ENCODE measurements at places on chromosomes 16 and 17. TPM values are rescaled to one million over a fixed set of nuclear protein-coding genes. Genes with fewer than 3 reads are reported as not detected.

DNA sequence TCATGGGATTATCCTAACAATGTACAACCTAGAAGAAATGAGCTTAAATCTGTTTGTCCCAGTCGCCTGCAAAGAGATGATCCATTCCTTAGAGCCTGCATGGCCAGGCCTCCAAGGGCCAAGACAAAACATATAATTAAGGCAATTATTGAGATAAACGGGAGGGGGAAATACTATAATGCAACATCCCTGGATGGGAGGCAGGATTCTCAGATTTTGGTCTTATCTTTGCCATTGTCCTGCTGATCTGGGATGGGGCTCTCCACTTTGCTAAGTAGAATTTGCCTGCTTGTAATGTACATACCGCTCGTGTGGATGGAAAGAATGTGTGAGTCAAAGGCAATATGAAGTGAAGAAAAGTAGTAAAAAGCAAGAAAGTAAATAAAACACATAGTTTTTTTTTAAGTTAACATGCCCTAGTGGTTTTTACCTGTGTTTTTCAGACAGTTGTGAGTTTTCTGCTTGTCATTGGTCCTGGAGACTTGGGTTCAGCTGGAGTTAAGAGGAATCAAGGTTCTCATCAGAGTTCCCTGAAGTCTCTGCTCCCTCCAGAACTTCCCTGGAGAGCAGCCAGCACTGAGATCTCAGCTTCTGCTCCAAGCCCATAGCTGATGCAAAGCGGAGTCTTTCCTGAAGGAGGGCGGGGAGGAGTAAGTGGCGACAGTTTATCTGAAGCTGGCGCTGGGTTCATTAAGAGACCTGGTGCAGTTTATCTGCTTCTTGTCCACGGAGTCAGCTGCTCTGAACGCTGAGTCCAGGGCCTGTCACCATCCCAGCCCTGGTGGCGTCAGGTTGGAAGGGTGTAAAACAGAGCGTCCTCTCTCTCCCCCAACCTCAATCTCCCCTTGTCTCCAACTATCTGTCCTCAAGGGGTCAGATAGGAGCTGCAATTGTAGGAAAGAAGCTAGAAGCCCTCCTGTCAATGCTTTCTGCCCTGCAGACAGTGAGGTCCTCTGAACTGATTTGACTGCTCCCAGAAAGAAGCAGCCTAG is 30.1 kb downstream of the HOXB1 start:
- no peaks in the 10 kb centered on the region for H3K27me3 ChIP-seq
- H3K4me1 ChIP-seq = no peaks in the 10 kb centered on the region
- H3K36me3 ChIP-seq = no peaks in the 10 kb centered on the region
- H3K27ac ChIP-seq = no peak overlapping the region

GRCh38 chr17:57654040-57654775 is 90.9 kb downstream of the CCDC182 start:
- H3K27ac ChIP-seq = no peak overlapping the region
- H3K4me1 ChIP-seq = no peaks in the 10 kb centered on the region
- H3K4me3 ChIP-seq = no peak overlapping the region
- DNase-seq = no peak
- H3K36me3 ChIP-seq = no peaks in the 10 kb centered on the region
- no peaks in the 10 kb centered on the region for H3K27me3 ChIP-seq

Gene MYH8
- total RNA-seq = not detected

DNA sequence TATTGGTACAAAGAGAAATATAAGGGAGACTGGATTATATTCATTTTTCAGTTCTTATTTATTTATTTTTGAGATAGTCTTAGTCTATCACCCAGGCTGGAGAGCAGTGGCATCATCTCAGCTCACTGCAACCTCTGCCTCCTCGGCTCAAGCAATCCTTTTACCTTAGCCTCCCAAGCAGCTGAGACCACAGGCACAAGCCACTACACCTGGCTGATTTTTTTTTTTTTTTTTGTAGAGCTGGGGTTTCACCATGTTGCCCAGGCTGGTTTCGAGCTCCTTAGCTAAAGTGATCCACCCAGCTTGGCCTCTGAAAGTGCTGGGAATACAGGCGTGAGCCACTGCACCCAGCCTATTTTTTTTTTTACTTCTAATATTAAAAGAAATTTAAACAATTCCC is 40.1 kb upstream of the USP7 start:
- no peak overlapping the region for H3K4me3 ChIP-seq
- H3K4me1 ChIP-seq = no peaks in the 10 kb centered on the region
- no peaks in the 10 kb centered on the region for H3K36me3 ChIP-seq
- no peak overlapping the region for H3K27ac ChIP-seq
- no peaks in the 10 kb centered on the region for H3K27me3 ChIP-seq

Gene TEX14
- total RNA-seq = not detected

Gene TBC1D28
- not detected for total RNA-seq

Gene KRTAP9-4
- total RNA-seq = not detected

- peak overlapping the region; percentile 98 for H3K27ac ChIP-seq
- H3K4me1 ChIP-seq = no peaks in the 10 kb centered on the region
- no peaks in the 10 kb centered on the region for H3K27me3 ChIP-seq
- H3K4me3 ChIP-seq = peak overlapping the region; percentile 98
- peaks cover 7% of the 10 kb centered on the region for H3K36me3 ChIP-seq
Measured at GRCh38 chr17:63774969-63775265, 947 bp downstream of the DDX42 start.
